Activated CD4-positive, alpha-beta T cell treated with anti-CD3 and anti-CD28 coated beads, Interleukin-2, amount 50 U/mL, for 24 hours (primary cell): ENCODE measurements at places on chromosomes 3 and 15.

- DNase-seq, result no peak
Observed at GRCh38 chr3:46944191-46944590, 32.4 kb downstream of the CCDC12 start.

DNA sequence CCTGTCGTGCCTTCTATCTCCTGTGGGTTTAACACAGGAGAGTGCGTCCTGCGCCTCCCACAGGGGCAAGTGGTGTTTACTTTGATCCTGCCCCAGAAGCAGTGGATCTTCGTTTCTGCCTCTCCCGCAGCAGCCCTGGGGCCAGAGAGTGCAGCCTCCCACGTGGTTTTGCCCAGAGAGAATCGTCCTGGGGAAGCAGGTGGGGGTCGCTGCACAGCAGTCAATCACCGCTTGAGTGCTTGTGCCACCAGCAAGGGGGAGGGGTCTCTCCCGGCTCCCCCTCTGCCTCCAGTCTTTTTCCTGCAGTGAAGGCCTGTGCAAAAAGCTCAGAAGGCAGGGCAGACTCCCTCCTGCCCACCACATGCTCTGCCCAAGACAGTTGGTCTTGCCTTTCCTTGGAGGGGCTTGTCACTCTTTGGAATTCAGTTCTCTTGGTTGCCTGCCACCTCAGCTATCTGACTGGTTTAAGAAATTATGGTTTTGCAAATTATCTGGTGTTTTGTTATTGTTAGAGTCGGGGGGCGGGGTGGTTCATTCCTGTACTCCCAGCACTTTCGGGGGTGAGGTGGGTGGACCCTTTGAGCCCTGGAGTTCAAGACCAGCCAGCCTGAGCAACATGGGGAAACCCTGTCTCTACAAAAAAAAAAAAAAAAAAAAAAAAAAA is 26.9 kb downstream of the STOML1 start:
- DNase-seq, result peak; percentile 16

DNA sequence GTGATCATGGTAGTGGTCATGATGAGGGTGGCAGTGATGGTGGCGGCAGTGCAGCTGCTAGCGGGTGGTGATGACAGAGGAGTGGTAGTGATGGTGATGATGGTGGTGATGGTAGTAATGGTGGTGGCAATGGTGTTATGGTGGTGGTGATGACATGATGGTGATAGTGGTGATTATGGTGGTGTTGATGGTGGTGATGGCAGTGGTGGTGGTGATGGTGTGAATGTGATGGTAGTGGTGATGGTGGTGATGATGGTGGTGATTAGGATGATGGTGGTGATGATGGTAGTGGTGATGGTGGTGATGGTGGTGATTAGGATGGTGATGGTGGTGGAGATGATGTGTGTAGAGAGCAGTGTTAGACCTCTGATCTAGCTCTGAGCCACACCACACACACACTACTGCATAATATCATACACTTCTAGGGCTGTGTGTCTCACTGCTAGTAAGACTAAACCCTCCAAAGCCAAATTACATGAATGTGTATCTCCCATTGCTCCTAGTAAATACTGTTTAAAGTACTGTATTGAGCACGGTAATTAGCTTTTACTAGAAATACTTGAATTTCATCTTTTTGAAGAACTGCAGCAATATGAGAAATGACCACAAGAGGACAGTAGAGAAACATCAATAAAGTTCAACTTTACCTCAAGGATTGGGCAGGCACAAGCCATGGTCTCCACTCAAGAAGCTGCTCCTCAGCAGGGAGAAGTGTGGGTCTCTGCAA is 28.8 kb downstream of the TMED3 start:
- no peak for DNase-seq

GRCh38 chr3:194395212-194395611 is 3.9 kb downstream of the GP5 start:
- DNase-seq, result no peak

DNA sequence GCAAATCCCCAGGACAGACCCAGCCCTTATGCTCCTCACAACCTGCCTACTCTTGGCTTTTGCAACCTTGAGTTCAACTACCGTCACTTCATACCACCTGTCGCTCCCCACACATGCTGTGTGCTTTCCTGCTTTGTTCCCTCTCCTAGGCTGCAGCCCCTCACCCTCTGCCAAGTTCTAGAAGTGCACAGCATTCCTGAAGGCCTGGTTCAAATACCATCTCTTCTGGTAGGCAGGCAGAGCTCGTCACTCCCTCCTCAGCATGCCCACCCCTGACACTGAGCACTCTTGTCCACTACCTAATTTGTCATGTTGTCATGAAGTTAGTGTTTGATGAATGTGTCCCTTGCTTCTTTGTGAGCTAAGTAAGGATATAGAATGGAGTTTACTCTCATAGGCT is 129.6 kb downstream of the SEMA6D start:
- no peak for DNase-seq

GRCh38 chr15:63134245-63134985 is 12.8 kb downstream of the LACTB start:
- DNase-seq, result no peak

DNA sequence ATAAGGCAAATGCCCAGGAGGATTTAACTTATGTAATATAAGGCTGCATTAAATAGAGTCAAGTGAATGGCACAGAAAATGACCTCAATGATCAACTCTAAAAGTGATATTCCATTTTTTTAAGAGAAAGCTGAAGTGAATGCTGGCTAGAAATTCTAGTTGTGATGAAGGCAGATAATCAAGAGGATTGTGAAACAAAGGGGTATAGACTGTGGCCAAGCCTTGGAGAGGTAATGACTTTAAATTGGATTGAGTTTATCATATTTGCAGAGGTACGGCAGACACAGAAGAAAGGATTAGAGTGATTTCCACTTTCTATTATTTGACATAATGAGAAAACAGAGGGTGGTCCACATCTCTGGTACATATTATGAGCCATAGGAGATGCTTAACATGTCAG is 269.2 kb downstream of the MECOM start:
- DNase-seq, result no peak

GRCh38 chr3:190424478-190425439 is 24.9 kb downstream of the TMEM207 start:
- peak; percentile 2 for DNase-seq

GRCh38 chr3:33184863-33185262 is 33.7 kb downstream of the SUSD5 start:
- DNase-seq, result no peak

DNA sequence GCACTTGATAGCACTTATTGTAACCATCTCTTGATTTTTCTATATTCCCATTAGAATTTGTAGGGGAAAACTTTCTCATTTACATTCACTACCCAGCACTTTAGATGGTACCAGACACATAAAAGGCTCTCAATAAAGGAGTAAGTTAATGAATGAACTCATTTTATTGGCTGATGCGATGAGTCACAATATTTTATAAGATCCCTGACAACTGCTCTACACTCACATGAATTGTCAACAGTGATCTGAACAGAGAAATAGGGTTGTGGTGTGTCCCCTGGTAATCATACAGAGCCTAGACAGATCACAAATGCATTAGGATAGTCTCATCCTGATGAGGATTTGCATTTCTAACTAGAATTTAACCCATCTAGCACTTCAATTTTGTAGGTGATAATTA is 567.6 kb upstream of the ARPP21 start:
- no peak for DNase-seq

DNA sequence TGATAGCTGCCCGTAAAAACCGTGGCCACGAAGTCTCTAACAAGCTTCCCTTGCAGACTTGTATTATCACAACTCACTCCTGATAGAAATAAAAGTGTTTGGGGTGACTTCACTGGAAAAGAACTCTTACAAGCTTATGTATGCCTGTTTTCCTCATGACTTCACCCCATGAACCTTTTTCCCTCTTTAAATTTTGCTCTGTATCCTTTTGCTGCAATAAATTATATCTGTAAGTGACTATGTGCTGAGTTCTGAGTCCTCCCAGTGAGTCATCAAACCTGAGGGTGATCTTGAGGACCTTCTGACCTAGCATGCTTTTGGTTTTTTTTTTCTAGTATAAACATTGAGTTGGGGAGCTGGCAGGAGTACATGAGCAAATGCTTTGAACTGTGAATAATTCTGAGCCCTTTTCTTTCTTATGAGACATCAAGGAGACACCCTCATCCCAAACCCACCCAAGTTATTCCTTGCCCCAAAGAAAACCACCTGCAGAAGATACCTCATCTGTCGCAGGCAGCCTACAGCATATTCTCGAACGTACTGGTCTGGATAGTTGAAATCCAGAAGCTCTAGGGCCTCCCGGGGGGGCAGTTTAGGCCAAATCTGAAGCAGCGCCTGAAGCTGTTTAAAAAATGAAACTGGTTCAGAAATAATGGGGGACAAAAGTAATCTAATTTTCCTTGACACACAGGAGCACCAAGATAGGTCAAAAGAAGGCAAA is 85.9 kb downstream of the FAIM start:
- DNase-seq, result no peak

- no peak for DNase-seq
Observed at GRCh38 chr15:83612898-83613635, 40.9 kb upstream of the ADAMTSL3 start.

- DNase-seq, result no peak
Observed at GRCh38 chr3:124986192-124987143, 51.9 kb upstream of the MUC13 start.

- DNase-seq, result no peak
Observed at GRCh38 chr15:50186752-50187151, 4.8 kb downstream of the SLC27A2 start.

DNA sequence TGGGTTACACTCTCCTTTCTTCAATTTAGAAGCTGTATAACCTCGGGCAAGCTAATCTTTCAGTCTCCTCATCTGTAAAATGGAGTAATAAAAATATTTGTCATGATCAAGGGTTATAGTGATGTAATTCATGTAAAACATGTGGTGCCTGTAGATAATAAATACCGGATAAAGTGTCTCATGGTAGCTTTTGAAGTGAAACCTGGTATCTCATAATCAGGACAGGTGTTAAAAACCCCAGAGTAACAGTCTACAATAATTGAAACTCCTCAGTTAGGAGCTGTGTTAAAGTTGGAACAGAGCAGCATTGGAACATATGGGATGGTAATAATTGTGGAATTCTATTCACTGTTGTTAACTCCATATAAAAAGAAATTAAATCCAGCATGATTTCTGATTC is 884 bp upstream of the KNL1 start:
- no peak for DNase-seq

GRCh38 chr3:4575381-4575780 is 82.2 kb downstream of the ITPR1 start:
- DNase-seq, result no peak

DNA sequence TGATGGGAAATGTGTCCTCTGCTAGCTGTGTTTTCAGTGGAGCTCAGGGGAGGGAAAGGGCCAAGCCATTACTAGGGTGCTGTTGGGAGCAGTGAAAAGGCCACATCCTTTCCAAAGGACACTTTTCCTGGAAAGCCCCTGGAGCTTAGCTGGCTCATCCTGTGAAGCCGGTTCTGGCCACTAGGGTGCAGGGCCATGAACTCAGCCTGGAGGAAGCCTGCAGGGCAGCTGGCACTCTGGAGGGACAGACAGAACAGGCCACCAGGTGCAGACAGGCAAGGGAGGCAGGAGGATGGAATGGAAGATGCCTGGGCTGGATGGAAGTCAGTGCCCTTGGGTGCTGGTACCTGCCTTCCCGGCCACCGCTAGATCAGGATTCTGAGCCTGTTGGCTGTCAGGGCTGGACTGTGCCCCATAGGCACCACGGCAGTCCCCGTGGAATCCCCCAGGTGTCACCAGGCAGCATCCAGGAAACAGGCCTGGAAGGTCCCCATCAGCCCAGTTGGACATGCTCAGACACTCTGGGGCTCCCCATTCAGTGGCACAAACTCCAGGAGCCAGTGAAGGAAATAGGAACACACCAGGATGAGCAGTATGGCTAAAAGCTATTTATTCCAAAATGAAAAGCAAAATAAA is 76.2 kb upstream of the C2CD4B start:
- no peak for DNase-seq

DNA sequence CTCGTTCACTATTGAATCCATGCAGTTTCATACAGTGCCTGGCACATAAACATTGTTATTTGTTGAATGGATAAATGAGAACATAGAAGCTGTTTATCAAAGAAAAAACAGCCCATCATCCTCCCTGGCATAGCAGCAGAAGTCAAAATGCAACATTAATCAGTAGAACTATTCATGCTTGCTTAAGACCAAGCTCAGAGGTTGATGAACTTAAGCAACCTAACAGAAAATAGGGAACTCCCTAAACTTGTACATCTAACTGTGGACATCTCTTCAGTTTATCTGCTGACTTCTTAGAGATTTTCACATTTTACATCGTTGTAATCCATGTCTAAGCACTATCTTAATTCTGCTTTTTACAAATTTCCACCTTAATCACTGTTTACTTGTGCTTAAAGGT is 29.2 kb downstream of the SENP8 start:
- DNase-seq, result no peak

GRCh38 chr15:42453826-42454225 is 37.1 kb downstream of the ZNF106 start:
- no peak for DNase-seq

GRCh38 chr3:6251612-6252400 is 609.1 kb upstream of the GRM7 start:
- no peak for DNase-seq

DNA sequence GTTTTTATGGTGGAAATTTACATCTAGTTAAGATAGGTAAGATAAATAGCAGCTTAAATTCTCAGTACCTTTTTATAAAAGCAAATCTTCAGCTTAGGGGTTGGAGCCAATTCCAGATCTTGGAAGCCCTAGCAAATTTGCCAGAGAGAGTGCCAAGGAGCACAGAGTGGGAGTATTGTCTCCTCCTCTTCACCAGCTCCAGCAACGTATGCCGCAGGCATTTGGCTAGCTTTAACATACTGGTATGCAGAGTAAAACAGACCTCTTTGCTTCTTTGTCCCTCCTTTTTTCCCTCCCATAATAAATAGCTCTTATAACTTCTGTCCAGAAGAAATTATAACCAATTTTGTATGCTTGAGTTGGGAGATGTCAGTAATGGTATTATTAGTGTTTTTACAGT is 140.4 kb downstream of the DIPK2A start:
- DNase-seq, result no peak

GRCh38 chr3:152779653-152780052 is 55.3 kb upstream of the P2RY1 start:
- DNase-seq, result no peak

GRCh38 chr3:102511168-102511567 is 76.4 kb downstream of the ZPLD1 start:
- DNase-seq, result no peak

GRCh38 chr15:100693451-100693850 is 91.1 kb downstream of the ASB7 start:
- DNase-seq, result no peak

- no peak for DNase-seq
Observed at GRCh38 chr15:43511012-43511885, 6.2 kb upstream of the MAP1A start.

GRCh38 chr3:7328339-7328738 is 467.4 kb downstream of the GRM7 start:
- no peak for DNase-seq
